ENCODE measurements at places on chromosomes 3 and 15.

- no peak for DNase-seq
These were observed 8.3 kb downstream of the LRRC2 start for GRCh38 chr3:46557814-46558183.

DNA sequence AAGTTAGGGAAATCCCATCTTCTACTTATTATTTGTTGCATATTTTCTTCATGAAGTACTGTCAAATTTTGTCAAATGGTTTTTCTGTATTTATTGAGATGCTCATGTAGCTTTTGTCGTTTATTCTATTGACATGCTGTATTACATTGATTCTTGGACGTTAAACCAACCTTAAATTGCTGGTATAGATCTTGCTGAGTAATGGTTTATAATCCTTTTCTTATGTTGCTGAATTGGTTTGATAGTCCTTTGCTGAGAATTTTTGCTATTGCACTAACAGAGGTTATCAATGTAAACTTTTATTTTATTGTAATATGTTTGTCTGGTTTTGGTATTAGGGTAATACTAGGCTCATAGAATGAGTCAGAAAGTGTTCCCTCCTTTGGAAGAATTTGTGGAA is 54.3 kb upstream of the COL6A5 start:
- no peak for DNase-seq

DNA sequence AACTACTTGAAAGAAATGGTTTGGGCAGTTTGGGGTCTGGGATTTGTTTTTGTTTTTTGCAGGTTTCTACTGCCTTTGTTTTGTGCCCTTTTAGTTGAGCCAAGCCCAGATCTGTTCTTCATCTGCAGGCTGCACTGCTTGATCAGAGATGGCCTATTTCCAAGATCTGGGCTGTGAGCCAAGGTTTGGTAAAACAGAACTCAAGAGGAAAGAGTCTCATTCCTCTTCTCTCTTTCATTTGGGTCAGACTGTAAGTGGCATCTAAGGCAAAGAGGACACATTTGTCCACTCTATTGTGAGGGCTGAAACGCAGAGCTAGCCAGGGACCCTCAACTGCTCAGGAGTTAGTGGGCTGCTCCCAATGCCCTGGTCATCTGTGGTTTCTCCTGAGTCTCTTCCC is 104.4 kb upstream of the UBE3A start:
- no peak for DNase-seq

DNA sequence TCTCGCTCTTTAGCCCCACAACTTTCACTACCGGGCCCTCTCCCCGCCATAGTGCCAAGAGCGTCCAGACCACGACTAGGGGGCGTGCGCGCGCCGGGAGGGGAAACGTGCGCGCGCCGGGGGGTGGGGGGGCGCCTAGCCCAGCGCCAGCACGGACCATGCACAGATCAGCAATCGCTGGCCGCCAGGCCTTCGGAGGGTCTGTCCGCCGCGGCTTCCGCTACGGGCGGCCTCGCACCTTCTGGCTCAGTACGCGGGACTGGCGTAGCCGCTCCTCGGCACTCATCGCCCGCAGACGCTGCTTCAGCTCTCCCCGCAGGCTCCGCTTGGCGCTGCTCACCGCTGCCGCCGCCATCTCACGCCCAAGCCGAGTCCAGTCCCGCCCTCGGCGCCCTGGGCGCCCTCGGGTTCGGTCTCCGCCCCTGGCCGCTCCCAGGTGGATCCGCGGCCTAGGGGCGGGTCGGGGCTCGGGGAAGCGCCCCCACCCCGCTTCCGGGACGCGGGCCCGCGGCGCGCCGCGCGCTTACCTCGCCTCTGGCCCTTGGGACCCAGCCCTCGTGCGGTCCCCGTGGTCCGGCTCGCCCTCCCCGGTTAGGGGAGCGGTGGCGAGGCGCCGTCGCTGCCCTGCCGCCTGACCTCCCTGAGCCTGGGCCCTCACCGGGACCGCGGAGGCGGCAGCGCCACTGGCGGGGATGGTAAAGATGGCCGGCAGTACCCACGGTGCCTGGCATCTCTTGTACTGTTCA is at the start of gene MTHFS:
Gene MTHFS (minus strand): TSS at position 381 of the 746 bp plus-strand sequence. CDS start 26 bp downstream, at position 355.
- peak; percentile 66 for DNase-seq

- DNase-seq, result no peak
These were observed 108.5 kb downstream of the ECT2 start for GRCh38 chr3:172859041-172859440.

DNA sequence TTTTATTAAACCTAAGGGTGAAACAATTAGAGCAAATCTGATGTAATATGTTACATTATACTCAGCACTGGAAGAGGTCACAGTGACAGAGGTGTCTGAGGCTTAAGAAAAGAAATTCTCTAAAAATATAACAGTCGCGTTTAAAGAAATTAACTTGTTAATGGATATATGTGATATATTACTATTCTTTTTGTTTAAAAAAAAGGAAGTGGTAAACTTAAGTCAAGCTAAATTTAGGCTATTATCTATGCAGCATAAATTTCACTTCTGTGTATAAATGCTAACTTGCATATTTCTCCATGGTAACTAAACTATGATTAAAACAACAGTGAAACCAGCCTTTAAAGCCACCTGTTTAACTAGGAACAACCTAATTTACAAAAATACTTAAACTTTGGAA is 191.3 kb downstream of the FOXP1 start:
- DNase-seq, result no peak

DNA sequence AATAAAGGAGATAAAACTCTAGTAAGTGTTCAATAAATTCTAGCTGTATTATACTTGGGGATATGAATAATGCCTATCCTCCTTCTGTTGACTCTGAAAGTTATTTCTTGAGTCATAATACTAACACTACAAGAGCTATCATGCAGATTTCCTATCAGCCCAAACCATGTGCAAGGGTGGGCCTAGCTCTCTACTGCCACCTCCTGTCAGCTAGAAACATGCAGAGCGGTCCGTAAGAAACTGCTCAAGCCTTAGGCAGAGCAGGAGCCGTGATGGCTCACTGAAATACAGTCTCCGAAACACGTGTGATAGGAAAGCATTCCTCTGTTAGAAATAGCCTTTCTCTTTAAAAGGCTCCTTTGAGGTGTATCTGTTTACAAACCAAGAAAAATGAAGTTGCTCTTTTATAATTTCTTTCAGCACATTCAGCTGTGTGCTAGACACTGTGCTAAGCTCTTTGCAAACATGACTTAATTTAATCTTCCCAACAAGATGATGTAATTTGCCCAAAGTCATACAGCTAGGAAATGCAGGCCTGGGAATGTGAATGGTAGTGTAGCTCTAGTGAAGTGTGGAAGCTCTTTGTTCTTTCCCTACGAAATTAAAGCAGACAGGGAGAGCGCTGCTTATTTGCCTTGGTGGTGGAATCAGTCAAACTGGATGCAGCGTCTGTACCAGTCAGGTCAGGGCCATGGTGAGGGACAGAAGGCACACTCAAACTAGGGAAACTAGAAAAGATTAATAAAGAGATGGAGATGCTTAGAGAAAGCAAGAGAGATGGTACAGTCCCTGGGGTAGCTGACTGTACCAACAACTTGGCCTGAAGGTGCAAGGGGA is 43.1 kb downstream of the MTHFS start:
- peak; percentile 53 for DNase-seq

- DNase-seq, result no peak
These were observed 301.8 kb upstream of the SEMA6D start for GRCh38 chr15:47415539-47415971.

GRCh38 chr3:127551178-127551577 is 39.4 kb downstream of the TPRA1 start:
- no peak for DNase-seq

DNA sequence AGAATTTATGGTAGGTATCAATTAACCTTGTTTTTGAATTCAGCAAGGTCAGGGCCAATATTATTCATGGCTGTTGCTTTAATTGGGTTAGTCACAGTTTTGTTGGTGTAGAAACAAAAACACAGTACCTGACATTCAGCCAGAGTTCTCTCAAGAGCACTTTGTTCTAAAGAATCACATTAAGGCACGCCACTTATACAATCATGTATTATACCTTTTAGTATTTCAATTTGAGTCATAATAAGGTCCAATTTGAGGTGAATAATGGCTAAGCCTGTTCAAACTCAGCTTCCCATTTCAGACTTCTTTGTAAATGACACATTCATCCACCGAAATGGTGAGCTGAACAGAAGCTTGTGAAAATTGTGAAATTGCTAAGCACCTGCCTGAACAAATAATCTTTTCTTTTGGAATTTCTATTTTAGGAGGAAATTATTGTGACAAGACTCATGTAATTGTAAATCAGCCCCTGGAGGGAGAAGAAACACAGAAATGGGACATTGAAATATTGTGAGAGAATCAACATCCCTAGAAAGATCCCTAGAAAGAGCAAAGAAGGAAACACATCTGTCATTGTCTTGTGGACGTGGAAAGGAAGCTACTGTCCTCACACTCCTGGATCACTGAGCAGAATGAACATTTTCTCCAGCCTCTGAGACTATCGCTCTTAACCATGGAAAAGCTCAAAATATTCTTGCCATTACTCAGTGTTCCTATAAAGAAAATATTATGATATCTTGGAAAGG is 29.3 kb downstream of the RIOX2 start:
- no peak for DNase-seq

DNA sequence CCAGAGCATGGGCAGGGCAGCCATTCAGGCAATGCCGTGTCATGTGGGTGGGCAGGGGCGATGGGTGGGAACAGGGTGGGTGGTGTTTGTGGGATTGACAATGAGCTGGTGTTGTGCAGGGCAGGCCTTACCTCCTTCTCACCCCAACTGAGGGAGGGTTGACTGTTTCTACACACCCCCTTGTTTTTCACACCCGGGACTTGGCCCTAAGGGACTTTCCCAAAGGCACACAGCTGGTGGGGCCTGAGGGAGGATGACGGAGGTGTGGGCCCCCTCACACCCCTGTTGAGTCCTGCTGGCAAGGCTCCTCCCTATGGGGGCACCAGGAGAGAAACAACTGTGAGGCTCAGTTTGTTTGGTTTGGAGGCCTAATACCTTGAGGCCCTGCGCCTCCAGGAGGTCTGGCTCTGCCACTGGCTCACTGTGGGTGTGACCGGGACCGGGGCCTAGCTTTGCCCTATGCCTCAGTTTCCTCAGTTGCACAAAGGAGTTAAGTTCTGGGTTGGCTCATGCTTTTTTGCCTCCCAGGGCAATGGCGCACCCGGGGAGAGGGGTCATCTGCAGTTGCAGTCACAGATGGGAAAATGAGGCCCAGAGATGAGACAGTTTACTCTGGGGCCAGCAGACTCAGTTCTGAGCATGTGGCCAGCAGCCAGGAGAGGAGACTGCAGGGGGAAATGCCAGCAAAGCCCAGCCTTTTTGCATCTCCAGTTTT is 5.1 kb upstream of the DNAH1 start:
- no peak for DNase-seq

- DNase-seq, result no peak
These were observed 927 bp downstream of the SMAD6 start for GRCh38 chr15:66702787-66703539.

DNA sequence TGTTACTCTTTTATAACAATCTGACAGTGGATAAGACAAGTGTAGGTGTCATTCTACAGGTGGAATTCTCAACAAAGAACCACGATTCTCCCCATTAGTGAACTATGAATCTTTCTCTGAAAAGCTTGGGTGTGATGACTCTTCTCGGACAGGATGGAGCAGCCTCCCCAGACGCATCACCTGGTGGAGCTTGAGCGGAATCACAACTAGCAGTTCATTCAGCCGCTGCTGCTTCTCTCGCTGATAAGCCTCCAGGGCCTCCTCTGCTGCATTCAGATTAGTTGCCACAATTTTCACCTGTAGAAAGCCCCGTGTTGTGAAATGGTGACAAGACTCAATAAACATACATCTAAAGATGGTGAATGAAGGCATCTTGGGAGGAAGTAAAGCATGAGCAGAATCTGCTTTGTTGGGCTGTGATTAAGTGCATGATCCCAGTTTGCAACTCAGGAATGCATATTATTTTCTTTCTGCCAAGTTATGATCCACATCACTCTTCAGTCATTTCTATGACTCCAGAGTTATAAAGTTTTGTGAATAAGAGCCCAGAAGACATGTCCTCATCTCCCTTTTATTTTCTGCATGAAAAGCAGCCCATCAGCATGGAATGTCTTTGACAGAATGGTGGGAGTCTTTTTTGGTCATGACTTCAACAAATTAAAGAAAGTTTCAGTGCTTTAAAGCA is 93.6 kb downstream of the BOC start:
- no peak for DNase-seq

- DNase-seq, result no peak
These were observed 176.3 kb downstream of the ZMAT3 start for GRCh38 chr3:178895178-178895789.

DNA sequence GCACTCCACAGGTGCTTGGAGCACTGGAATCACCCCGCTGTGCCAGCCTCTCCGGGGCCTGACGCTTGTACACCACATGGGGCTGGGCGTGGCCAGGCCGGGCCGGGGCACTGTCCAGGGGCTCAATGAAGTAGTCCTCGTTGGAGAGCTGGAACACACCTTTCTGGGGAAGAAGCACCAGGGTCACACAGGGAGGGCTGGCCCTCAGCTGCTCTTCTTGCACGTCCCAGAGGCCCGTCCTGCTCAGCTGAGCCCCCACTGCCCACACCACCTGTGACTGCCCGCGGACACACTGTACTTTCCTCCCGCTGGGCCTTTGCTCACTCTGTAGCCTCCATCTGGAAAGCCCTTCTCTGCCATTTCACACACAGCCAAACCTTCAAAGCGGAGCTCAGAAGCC is 13.3 kb downstream of the ADAMTS7 start:
- DNase-seq, result no peak

DNA sequence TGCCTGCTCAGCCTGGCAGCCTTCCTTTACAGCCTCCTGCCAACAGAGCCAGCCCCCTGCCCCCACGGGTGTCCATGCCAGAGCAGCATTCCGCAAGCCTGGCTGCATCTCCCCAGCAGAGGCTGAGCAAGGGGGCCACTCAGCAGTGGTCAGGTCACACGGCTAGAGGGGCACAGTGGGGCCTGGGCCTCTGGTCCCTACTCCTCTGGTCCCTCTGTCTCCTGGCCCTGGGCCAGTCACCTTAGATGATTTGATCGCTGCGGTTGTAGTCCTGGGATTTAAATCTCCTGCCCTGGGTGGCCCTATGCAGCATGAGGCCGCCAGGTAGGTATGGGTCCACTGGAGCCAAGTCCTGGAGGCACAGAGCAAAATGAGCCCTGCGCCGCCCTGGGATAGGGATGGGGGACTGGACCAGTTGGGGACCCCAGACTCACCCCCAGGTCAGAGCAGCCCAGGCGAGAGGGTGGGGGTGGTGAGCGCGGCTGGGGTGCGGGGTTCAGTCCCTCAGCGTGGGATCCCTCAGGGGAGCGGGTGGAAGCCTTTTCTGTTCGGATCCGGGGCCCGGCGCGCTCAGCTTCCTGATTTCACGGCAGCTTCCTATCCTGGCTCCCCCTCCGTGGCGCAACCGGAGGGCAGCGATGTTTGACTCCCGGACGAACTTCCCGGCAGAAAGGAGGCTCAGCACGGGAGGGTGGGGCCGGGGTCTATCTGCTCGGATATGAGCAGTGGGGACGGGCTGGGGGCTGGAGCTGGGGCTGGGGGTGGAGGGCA is at the start of gene ZBTB47:
Gene ZBTB47 (plus strand): TSS at position 138 of the 771 bp plus-strand sequence. CDS start 4,659 bp downstream, outside the sequence.
- DNase-seq, result no peak
